Fibroblast of skin of right biceps (primary cell): ENCODE measurements at places on chromosomes 3 and 15.

DNA sequence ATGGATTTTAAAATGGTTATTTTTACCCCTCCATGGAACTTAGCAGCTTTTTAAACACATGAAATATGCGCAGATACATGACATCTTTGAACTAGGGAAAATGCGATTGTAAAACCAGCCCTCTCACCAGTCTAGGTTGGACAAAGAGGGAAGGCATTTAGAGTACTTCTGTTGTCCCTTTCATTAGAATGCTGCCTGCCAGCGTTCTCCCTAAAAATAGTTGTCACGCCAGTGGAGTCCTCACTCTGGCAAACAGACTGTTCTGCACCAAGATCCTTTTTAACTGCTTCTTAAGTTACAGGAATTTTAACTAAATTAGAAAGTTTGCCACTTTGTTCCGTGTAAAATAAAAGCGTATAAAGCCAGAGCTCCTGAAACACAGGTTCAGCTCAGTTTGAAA is 295.3 kb downstream of the VPS13C start:
- DNase-seq, result no peak

DNA sequence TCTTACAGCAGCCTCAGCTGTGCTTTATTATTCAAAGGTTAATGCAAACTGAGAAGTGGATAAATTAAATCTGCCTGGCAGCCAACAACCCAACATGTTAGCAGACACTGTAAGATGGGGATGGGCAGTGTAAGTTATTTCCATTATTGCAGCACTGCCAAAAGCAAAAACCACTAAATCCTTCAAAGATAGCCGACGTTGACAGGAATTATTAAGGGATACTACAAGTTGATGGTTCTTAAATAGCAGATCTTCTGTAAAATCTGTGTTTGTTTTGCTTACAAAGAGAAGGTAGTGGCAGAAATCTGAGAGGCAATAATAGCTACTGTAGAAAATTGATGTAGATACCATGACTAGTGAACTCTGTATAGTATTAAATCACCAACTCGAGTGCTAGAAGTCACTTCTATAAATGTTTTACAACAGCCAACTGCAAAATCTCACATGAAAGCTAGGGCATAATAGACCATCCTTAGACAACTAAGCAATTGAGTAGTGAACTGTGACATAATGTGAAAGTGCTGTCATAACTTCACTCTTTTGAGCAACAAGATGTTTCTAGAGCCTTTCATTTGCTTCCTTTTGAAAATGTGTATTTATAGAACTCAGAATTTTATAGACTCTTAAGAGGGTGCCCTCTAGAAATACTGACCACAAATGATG is 278.6 kb downstream of the UBE2E2 start:
- DNase-seq, result peak; percentile 30

DNA sequence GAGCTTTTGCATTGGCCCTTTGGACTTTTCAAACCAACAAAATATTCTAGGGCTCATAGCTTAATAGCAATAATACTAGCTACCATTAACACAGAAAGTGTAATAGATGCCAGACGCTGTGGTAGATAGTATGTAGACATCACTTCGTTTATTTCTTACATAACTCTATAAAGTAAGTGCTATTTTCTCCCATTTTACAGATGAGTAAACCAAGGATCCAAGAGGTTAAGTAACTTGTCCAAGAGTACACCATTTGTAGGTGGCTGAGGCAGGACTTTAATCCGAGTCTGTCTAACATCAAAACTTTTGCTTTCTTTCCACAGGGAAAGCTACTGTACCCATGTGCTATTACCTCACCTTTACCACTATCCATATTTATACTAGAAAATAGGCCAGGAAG is 12.0 kb downstream of the EID1 start:
- DNase-seq, result no peak

DNA sequence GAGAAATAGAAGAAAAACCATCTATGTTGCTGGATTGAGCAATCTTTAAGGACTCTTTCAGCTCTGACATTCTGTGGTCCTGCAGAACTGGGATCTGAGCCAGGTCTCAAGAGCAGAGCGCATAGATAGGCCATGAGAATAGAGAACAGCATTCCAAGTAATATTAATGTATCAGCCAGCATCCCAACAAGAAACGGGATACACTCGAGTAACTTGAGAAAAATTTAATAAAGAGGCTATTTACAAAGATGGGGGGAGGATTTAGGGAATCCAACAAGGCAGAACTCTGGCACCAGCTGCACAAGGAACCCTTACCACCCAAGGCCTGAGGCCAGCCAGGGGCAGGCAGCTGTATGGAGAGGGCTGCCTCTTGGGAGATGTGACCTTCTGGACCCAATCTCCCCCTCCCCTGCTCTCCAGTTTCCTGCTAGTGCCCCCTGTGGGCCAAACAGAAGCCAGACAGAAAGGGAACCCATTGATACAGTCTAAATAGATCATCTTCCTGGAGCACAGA is 8.2 kb downstream of the TMOD2 start:
- DNase-seq, result peak; percentile 98

GRCh38 chr3:196192524-196193051 is 18.6 kb downstream of the ZDHHC19 start:
- no peak for DNase-seq

GRCh38 chr3:97736928-97737327 is 27.6 kb upstream of the ARL6 start:
- DNase-seq, result no peak

DNA sequence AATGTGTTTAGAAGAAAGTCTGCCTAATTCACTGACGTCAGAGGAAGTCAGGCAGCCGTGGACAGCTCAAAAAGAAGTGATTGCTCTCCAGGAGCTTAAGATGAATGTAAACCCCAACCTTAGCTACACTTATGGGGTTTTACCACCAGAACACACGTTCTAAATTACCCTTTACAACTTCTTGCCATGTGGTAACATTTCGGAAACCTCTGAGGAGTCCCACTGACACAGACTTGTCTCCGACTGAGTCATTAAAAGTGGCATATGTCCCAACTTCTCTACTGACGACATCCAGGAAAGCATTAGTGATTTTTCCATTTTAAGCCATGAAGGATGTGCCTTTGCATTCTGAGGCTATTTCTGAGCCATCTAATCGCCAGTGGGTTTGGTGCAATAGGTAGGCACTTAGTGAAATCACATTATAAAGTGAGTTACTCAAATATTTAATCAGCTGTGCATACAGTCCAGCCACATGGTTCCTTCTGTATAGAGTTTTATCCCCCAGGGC is 32.4 kb downstream of the C2CD4A start:
- DNase-seq, result peak; percentile 95

GRCh38 chr15:35657679-35658311 is 111.8 kb upstream of the DPH6 start:
- peak; percentile 78 for DNase-seq

DNA sequence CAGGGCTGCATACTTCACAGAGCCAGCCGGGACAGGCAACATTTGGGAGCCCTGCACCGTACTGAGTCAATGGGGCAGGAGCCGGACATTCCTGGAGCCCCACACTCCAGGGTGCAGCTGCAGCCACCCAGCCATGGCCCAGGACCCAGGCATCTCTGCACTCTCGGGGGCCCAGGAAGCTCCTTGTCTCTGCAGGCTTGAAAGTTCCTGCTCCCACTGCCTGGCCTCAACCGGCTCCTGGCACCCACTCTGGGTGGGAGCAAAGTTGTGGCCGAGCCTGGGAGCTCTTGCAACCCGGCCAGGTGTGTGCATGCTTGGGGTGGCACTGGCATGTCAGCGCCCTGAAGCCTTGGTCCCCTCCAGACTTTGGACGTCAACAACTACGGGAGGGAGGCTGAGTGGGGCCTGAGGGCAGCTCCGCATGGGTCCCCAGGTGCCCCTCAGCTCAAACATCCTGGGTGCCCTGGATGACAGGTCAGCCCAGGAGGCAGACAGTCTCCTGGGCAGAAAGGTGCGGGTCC is 833.5 kb upstream of the CADM2 start:
- no peak for DNase-seq

DNA sequence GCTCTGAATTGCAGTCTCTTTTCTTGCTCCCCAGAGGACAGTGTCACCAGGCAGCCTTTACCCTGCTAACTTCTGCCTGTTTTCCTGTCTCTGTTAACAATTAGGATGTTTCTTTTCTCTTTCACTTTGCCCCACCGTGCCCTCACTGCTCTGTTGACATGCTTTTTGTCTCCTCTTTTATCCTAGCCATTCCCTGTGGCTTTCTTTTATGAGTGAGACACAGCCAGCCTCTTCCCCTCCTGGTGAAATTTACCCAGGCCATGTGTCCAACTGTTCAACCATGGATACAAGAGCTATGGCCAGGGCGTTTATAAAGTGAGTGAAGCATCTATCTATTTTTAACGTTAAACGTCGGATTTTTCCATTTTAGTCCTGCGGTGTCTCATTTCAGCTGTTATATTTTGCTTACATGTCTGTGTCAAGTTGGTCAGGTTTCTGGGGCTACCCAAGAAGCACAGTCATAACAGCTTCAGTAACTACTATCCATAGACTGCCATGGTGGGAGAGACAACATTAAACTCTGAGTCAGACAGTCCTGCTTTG is 443.2 kb upstream of the AZI2 start:
- DNase-seq, result peak; percentile 3

DNA sequence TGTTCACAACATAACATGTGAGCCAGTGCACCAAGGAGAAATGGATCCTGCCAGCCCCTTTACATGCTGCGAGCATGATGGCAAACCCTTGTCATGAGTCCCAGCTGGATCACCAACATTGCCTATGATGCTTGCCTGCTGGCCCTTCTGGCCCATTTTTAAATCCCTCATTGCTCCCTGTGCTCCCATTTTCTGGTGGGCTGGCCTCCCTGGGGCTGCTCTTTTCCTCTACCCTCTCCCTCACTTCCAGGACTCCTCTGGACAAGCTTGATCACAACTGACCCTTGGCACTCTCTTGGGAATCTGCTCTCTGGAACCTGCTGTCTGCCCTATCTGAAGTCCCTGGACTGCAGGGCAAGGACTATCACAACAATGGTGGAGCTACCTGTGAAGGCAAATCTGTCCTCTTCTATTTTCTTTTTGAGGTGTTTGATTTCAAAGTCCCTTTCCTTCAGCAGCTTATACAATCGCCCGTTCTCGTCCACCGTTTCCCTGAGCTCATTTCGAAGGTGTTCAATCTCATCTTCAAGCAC is 16.3 kb downstream of the CCDC13 start:
- DNase-seq, result no peak

GRCh38 chr3:165895919-165896318 is 58.7 kb upstream of the BCHE start:
- DNase-seq, result peak; percentile 15

- peak; percentile 80 for DNase-seq
Measured at GRCh38 chr15:77493324-77493907, 72.7 kb downstream of the HMG20A start.

DNA sequence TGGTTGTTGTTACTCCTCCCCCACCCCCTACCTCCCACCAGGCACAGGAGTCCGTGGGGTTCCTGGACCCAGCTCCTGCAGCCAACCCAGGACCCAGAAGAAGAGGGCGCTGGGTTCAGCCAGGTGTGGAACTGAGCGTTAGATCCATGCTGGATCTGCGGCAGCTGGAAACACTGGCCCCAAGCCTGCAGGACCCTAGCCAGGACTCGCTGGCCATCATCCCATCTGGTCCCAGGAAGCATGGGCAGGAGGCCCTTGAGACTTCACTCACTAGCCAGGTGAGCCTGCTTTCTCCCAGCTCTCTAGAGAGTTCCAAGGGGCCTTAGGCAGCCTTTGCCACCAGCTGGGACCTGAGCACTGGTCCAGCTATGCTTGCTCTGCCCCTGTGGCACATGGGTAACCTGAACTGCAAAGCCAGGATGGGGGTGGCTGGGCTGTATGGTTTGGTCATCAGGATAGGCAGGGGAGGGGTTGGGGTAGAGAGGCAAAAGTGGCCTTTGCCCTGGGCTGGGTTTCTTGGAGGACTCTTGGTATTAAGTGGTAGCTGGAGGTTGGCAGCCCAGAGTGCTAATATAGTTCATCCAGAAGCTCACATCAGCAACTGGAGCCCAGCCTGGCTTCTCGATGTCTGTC is 7.0 kb upstream of the JMJD7 start:
- DNase-seq, result no peak

DNA sequence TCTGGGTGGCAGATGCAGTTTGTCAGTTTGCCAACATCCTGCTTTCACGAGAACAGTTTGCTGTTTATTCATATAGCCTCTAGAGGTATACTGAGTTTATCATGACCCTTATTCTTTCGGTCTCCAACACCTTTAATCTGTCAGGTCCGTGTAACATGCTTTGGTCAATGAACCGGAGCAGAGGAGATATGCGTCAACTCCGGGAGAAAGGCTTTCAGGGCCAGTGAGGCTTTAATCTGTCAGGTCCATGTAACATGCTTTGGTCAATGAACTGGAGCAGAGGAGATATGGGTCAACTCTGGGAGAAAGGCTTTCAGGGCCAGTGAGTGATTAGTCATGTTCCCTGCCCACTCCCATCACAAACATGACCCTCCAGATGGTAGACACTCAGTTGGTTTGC is 16.9 kb upstream of the GPD1L start:
- DNase-seq, result no peak

DNA sequence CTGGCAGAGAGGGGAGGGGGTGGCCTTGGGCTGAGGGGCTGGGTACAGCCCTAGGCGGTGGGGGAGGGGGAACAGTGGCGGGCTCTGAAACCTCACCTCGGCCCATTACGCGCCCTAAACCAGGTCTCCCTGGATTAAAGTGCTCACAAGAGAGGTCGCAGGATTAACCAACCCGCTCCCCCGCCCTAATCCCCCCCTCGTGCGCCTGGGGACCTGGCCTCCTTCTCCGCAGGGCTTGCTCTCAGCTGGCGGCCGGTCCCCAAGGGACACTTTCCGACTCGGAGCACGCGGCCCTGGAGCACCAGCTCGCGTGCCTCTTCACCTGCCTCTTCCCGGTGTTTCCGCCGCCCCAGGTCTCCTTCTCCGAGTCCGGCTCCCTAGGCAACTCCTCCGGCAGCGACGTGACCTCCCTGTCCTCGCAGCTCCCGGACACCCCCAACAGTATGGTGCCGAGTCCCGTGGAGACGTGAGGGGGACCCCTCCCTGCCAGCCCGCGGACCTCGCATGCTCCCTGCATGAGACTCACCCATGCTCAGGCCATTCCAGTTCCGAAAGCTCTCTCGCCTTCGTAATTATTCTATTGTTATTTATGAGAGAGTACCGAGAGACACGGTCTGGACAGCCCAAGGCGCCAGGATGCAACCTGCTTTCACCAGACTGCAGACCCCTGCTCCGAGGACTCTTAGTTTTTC is 4.9 kb downstream of the ISL2 start:
- DNase-seq, result no peak

- DNase-seq, result peak; percentile 87
Measured at GRCh38 chr3:27544372-27544865, 60.2 kb upstream of the SLC4A7 start.

DNA sequence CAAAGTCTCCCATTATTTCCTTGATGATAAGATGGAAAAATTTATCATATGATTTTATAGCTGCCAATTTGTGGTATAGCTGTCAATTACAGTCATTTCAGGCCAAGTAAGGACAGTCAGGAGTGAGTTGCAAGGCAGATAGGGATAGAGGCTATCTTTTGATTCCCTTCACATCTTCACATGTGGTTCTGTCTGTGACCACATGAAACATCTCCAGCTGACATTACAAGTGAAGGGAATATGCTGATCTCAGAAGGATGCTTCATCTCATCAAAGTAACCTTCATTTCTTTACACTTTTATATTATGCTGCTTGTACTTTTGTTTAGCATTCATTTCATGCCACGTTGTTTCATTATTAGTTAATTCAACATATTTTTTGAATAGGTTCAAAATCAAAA is 136.9 kb upstream of the CFAP20DC start:
- DNase-seq, result no peak
